ENCODE measurements at places on chromosomes 4 and X. TPM values are rescaled to one million over a fixed set of nuclear protein-coding genes. Genes with fewer than 3 reads are reported as not detected.
A peak's percentile ranks its signal among the peaks of the same experiment; 100 is the strongest.

The SOWAHB gene
- total RNA-seq, result not detected

- DNase-seq, result peak; percentile 44
These were observed 107.4 kb upstream of the ANK2 start for GRCh38 chr4:112942077-112942476.

DNA sequence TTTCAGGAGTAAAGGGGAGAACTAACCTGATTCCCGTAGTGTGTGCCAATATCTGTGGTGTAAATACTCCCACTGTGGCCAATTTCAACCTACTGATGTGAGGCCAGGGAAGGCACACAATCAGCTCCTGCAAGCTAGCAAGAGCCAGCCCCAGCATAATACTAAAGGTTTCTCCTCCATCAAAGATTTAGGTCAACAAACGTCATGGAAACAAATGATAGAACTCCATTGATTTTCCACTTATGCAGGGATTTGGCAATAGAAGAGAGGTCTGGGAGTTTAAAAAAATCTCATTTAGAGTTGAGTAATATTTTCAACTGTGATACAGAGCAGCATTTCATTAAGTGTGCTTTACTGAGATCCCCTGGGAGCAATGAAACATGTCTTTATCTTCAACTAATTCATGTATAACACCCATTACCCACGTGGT lies 15.8 kb upstream of the VEGFD start:
- DNase-seq, result peak; percentile 19

- no peak for DNase-seq
These were observed 694.0 kb downstream of the IL1RAPL1 start for GRCh38 chrX:29281078-29281742.

DNA sequence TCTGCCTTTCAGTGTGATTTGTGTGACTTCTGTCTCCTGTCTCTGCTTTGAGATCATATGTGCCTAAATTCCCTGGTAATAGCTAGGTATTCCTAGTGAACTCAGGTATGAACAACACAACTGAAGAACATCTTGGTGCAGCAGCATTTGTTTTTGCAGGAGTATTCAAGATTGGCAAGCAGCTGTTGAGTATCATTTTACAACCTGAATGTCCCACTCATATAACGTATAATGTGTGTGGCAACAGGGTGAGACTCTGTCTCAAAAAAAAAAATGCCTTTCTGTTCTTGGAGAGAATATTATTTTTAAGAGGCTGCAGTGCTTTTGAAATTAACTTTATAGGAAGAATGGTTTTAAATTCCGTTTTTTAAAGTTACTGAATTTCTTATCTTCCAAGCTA lies 7.7 kb downstream of the LSM6 start:
- no peak for DNase-seq

DNA sequence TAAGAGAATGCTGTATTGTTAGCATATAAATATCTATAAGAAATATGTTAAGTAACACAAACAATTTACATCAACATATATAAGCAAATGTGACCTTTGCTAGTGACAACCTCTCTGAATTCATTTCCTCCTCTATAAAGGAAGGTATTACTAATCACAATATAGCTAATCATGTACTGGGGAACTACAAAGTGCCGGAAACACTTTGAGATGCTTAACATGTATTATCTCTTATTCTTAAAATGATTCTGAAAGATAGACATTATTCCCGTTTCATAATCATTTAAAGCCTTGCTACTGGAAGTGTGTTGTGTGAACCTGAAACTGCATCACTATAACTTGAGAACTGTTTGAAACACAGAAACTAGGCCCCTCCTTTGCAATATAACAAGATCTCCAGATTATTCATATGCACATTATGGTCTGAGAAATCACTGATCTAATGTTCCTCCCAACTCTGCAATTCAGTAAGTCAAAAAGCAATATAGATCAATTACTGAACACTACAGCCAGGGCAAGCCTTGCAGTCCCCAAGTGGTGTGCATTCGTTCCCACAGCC lies 54.0 kb downstream of the KLHL8 start:
- DNase-seq, result no peak

All from SK-MEL-5 (cell line).